Myometrial cell (primary cell): ENCODE measurements at places on chromosomes 7 and 10. TPM values are rescaled to one million over a fixed set of nuclear protein-coding genes. Genes with fewer than 3 reads are reported as not detected.

The SLC18A3 gene
- not detected in 2 replicates for total RNA-seq

The C10orf67 gene
- total RNA-seq: 0.29 and 0.53 TPM in 2 replicates

The PPP1R3C gene
- 12.7 and 22.5 TPM in 2 replicates for total RNA-seq

The PIP gene
- total RNA-seq: not detected in 2 replicates

The STAMBPL1 gene
- total RNA-seq: 30.8 and 60.8 TPM in 2 replicates

The NEURL1 gene
- not detected in 2 replicates for total RNA-seq

The MMD2 gene
- total RNA-seq: not detected in 2 replicates

The DUS4L gene
- 10.5 and 11.2 TPM in 2 replicates for total RNA-seq

The AGK gene
- total RNA-seq: 32.9 and 40.9 TPM in 2 replicates

The BMPER gene
- total RNA-seq: under 0.01 and 0.35 TPM in 2 replicates

The TLX1 gene
- not detected in 2 replicates for total RNA-seq

The HGF gene
- total RNA-seq: 167 and 209 TPM in 2 replicates

The ASCC1 gene
- 26.8 and 37.4 TPM in 2 replicates for total RNA-seq

The WDR91 gene
- 4.6 and 6.9 TPM in 2 replicates for total RNA-seq

The CPXM2 gene
- total RNA-seq: not detected in 2 replicates
